DMS53 (cell line): ENCODE measurements at places on chromosomes 11 and 22.

- DNase-seq, result peak; percentile 77
Measured at GRCh38 chr11:134275534-134276395, at the start of gene GLB1L3. GLB1L3 (plus strand) TSS chr11:134276379; CDS start chr11:134276741, 362 bp downstream.

GRCh38 chr11:19938866-19939265 lies 221.4 kb downstream of the DBX1 start:
- peak; percentile 82 for DNase-seq

- DNase-seq, result no peak
Measured at GRCh38 chr11:34179026-34179675, 73.7 kb downstream of the NAT10 start.

DNA sequence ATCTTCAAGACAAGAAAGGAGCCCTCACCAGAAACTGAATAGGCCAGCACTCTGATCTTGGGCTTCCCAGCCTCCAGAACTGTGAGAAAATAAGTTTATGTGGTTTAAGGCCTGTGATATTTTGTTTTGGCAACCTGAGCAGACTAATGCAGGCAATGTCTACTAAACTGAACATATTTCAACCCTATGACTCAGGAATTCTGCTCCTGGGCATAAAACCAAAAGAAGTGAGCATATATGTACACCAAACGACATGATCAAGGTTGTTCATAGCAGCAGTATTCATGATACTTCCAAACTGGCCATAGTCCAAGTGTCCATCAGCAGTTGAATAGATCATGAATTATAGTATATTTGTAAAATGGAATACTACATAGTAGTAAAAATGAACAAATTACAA lies 29.0 kb downstream of the CSNK2A3 start:
- no peak for DNase-seq

GRCh38 chr11:129973068-129973467 lies 29.6 kb downstream of the PRDM10 start:
- DNase-seq, result no peak

GRCh38 chr11:130625578-130626306 lies 177.3 kb downstream of the ADAMTS15 start:
- no peak for DNase-seq

- DNase-seq, result peak; percentile 56
Measured at GRCh38 chr11:69166218-69167115, 10.7 kb downstream of the SMIM38 start.

DNA sequence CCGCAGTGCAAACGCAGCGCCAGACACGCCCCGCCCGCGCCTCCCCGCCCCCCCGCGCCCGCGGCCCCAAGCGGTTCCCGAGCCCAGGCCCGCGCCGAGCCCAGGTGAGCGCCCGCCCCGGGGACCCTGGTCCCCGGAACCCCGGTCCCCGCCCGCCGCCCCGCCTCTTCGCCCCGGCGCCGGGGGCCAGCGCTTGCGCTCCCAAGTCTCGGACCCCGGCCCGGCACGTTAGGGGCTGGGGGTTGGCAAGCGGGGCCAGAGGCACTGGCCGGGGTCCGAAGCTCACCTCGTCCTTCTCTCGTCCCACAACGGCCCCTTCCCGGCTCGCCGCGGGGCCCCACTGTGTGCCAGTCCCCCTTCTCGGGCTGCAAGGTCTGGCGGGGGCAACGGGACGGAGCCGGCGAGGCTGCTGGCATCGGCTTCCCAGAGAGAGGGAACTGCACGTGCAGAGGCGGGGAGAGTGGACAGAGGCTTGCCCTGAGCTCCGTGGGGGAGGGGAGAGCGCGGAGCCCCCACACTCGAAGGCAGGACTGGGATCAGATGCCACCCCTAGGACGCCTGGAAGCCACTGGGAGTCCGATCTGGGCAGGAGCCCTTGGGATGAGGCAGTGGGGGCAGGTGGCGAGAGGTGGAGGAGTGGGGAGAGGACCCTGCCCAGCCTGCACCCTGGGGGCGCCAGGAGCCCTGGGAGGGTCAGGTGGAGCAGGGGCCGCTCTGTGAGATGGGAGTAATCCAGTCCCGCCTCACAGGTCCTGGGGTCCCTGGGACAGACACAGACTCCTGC lies 1.8 kb upstream of the AIFM3 start:
- DNase-seq, result peak; percentile 9

DNA sequence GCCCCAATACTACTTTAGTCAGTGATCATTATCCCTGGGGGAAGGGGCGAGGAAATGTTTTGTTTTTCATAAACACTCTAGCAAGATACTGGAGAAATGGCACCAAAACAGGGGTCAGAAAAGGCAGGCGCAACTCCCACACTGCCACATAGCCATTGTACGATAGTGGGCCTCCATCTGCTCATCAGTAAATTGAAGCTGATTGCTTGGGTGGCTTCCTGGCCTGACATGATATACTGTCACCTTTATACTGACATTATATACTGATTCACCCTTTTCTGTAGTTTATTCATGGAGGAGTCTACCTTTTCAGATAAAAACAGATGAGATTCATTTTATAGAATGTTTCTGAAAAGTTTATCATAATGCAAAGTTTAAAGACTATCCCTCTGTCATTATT lies 51.6 kb upstream of the CCDC34 start:
- DNase-seq, result no peak

- DNase-seq, result peak; percentile 90
Measured at GRCh38 chr22:19607192-19608002, 83.2 kb upstream of the CLDN5 start.

- DNase-seq, result no peak
Measured at GRCh38 chr22:42743501-42743991, 22.9 kb upstream of the A4GALT start.

- DNase-seq, result peak; percentile 33
Measured at GRCh38 chr11:92048415-92048814, 176.2 kb upstream of the FAT3 start.

DNA sequence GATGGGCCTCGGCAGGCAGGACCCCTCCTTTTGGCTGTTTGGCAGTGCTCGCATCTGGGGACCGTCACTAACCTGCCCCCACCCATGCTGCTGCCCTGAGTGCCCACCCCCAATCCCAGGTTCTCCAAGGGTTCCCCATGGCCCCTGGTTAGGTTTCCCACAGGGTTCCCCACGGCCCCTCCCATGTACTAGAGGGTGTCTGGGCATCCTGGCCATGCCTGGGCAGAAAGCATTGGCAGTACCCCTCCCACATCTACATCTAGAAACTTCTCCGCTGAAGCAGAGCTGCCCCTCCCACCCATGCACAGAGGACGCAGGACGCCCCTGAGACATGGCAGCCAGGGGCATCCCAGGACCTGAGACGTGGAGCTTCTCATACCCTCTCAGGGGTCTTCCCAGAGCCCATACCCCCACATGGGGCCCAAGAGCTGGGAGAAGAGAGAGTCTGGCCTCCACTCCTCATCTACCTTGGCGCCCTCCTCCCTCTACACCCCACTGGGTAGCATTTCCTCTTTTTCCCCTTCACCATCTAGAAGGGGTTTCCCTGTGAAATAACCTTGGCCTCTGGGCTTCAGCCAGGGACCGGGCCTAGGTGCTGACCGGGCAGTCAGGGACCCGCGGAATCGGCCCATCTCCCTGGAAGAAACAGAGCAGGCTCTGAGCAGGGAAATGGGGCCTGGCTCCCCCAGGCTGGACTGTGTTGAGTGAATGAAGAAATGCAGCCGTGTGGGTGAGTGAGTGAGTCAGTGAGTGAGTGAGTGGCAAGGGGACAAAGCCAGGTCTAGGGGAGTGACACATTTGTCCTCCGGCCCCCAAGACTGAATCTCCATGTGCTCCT lies 987.3 kb downstream of the BRD1 start:
- no peak for DNase-seq

- no peak for DNase-seq
Measured at GRCh38 chr22:47784991-47785390, 1022.5 kb downstream of the TBC1D22A start.

- peak; percentile 10 for DNase-seq
Measured at GRCh38 chr11:43376594-43376993, 17.9 kb downstream of the TTC17 start.

DNA sequence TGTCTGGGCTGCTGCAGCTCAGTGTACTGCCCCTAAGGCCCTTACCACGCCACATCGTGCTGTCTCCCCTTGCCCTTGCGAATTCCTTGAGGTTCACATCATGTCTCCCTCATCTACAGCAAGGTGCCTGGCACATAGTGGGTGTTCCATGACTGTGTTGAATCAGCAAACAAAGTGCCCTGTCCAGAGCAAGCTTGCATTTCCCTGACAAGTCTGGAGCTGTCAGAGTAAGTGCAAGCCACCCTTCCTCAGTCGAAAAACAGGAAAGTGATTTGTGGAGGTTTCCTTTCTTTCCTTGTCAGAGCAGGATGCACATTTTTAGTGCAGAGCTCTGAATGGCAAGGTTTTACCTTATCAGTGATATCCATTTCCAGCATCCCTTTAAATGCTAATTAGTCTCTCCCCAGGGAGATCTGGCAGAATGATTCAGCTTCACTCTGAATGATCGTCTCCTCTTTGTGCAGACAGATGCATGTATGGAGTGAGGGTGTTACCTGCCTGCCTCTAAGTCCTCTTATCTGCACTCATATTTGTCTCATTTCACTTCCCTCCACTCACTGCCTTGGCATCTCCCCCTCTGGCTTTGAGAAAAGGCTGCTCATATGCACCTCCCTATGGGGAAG lies 331.2 kb downstream of the TMEM135 start:
- DNase-seq, result no peak

DNA sequence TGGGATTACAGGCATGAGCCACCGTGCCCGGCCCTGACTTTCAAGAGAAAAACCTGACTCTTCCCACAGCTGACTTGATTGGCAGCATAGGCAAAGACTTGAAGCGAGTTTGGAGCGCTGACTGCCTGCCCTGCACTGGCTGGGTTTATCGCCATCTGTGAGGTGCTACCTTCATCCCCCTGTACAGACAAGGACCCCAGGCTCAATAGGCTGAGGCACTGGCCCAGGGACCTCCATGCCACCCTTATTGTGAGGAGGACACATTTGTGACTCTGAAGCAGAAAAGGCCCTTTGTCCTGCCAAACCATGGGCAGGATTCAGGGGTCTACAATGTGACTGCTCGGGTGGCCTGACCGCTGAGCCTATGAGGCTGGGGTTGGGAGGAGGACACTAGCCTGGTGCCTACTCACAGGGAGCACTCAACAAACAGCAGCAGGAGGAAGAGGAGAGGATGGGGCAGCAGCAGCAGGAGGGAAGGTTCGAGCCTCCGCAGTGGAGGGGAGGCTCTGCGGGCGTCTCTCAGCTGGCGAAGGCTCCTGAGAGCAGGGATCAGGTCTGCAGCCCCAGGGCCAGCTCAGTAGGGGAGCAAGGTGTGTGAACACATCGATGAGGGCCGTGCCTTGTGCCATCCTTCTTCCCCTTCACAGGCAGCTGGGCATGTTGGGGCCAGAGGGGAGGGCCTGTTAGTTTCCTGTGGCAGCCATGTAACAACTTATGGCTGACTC lies 72.9 kb upstream of the WNT7B start:
- DNase-seq, result no peak

- DNase-seq, result no peak
Measured at GRCh38 chr11:57287884-57288283, 36.9 kb downstream of the TNKS1BP1 start.

DNA sequence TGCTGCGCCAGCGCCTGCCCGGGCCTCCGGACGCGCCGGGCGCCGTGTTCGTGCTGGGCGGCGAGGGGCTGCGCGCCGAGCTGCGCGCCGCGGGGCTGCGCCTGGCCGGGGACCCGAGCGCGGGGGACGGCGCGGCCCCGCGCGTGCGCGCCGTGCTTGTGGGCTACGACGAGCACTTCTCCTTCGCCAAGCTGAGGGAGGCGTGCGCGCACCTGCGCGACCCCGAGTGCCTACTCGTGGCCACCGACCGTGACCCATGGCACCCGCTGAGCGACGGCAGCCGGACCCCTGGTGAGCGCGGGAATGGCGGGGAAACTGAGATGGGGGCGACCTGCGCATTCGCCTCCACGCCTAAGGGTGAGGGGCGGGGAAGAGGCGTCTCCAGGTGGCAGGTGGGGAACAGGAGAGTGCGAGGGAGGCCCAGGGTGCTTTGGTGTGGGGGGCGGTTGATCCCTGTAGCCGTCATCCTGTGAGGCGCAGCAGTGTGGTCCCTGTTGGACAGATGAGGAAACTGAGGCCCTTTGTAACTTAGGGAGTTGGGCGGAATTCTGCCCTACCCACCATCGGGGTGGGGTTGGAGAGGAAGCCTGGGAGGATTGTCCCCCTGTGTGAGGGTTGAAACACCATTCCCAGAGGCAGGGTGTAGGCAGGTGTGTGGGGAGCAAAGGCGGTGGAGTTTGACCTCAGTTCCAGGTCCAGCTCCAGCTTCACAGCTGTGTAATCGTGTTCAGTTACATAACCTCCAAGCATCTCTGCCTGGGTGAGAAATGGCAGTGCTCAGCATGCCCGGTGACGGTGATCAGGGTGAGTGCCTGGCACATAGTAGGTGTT lies 758 bp downstream of the PDXP start:
- peak; percentile 23 for DNase-seq

DNA sequence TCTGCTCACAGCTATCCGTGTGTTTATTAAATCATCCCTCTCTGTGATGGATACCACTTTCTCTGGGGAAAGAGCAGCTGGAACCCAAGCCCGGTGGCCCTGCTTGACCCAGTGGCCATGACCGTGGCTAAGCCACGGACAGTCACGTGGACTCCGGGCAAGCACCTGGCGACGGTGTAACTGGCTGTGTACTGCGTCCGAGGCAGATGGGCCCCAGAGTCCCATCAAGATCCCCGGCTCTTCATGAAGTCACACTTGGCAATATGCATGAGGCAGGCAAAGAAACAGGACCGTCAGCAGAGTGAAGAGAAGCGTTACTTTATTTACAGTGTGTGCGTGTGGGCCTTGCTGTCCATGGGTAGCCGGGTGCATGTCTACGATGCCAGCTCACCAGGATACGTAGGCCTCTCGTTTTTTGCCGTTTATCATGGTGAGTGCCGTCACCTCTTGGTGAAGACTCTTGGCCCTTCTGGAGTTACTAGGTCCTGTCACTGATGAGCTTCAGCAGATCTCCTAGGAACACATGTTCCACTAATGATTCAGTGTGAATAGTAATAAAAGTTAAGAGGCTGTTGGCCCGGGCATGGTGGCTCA lies 366.3 kb downstream of the TBC1D22A start:
- DNase-seq, result no peak

DNA sequence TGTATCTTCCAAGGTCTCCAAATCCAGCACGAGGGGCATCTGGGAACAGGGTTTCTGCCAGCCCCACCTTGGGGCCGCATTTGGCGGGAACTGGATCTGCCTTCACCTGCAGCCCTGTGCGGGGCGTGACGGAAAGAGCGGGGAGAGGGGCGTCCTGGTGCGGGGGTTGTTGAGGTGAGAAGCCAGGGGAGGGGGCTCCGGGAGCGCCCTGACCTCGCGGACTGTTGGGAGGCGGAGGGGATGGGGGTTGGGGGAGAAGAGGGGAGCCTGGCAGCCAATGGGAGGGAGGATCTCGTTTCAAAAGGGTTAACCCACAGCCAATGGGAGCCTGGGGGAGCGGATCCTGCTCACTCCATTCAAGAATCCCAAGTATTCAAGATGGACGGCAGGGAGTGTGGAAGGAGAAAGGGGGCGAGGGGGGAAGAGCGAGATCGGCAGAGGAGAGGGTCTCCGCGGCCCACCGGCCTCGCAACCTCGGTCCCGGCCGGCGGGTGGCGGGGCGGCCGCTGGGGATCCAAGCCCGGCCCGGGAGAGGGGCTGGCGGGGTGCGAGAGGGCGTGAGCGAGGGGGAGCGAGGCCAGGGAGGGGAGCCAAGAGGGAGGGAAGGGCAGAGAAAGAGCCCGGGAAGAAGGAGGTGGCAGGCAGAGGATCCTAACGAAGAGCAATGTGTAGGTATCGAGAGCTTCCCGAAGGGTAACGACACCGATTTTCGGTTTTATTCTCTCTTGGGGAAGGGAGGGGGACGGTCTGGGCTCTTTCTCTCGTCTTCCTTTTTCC lies 11.5 kb downstream of the YPEL4 start:
- peak; percentile 23 for DNase-seq

GRCh38 chr22:41380993-41381328 lies 781 bp upstream of the TEF start:
- peak; percentile 84 for DNase-seq

GRCh38 chr11:100602716-100603115 lies 84.4 kb upstream of the ARHGAP42 start:
- DNase-seq, result no peak

- no peak for DNase-seq
Measured at GRCh38 chr11:91407842-91408241, 816.8 kb upstream of the FAT3 start.
